ENCODE measurements at places on chromosomes 6 and 20.

DNA sequence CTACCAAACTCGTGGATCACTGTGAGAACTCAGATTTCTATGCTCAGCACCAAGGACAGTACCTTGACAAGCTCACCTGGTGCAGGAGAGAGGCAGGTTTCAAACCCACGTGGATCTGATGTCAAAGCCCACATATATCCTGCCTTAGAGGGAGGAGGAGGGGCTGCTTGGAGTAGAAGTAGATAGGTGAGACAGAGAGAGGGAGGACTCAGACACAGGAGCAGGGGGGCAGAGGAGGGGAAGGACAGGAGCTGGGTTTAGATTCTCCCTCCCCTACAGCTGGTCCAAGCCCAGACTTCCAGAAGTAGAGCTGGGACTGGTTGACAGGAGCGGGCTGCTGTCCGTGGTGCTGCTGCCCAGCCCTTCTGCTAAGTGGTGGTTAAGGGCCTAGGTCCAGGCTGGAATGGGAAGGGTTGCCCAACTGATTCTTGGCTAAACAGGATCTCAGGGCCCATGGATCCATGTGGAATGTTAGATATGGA lies 77.5 kb downstream of the CDH22 start:
- DNase-seq: peak; percentile 50

- DNase-seq: no peak
Measured at GRCh38 chr6:149529650-149530049, 16.2 kb downstream of the PPIL4 start.

DNA sequence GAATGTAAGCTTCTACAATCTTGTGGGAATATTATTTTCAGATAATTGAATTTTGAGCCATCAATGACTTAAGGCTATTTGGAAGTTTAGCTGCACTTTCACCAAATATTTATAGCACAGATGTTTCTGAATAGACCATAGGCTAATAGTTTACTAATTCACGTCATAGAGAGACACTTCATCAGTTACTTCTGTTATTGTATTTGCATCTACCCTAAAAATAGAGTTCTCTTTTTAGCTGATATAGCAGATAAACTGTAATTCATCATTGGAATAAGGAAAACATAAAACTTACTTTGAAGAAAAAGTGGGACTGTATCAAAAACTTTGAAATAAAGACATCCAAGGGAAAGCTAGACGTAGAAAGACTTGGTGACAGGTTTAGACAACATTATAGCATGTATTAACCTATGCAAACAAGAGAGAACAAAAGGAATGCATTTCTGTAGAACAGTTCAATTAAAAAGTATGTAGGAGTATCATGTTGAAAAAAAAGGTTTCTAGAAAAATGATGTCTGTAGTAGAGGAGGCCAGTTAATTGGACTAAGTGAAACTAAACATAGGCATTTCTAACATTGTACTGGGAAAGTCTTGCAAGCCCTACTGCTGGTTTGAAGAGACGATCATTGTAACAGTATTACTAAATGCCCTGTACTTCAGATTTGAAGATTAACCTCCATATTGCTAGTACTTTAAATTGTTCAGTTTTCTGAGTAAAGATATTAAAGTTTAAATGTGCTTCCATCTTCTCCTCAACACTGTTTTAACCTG lies 123.3 kb downstream of the ZFAND3 start:
- DNase-seq: no peak

DNA sequence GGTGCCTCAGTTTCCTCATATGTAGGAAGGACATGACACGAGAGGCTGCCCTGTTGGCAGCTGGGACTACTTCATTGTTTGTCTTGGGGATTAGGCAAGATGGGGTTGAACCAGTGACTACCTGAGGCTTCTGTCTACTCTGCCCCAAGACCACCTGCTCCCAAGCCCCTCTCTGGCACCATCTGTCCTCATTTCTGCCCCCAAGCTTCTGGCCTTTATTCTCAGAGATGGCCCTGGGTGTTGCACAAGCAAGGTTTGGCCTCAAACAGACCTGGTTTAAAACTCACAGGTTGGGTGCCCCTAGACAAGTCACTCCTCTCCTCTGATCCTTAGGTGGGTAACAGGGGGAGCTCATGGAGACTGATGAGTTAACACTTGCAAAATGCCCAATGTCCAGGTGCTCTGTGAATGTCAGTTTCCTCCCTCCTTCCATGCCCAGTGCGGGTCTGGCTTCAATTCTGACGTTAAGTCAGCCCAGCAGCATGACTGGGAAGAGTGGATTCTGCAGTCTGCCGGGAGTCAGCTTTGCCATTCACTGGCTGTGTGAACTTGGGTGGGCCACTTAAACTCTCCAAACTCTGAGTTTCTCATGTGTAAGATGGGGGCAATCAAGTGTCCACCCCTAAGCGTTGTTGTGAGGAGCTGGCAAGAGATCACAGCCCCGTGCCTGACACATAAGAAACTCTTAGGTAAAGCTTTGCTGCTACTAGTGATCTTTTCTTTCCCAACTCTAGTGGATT lies 84.5 kb upstream of the TOX2 start:
- DNase-seq: no peak

GRCh38 chr20:59044796-59045195 lies 2.2 kb upstream of the PRELID3B start:
- DNase-seq: no peak

DNA sequence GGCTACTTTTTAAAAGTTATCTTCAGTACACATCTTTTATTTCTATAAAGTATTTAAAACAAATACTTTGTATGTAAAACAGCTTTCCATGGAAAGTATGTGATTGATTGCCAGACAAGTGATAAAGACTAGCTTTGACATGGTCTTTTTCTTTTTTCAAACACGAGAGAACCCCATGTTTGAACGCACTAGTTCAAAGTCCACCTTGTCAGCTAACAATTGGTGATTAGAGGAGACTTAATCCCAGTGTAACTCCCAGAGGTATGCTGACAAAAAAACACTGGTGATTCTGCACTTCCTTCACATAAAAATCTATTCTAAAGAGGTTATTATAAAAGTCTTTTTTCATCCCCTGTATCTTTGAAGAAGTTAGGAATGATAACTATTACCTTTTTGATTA lies 438.1 kb downstream of the GJA1 start:
- DNase-seq: no peak

DNA sequence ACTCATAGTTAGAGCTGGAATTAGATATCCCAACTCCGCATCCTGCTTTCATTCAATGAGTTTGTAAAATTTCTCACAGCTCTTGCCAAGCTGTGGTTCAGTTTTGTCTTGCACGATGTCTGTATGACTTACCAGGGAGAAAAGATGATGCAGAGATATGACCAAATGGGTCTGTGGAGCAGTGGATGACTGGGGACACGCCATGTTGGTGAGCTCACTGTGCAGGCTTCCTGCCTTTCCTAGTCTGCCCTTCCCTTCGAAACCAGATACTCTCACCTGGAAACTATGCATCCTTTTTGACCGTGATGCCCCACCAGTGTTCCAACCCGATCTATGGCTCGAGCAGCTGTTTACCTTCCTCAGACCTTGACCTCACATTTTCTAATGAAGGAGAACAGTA lies 262.7 kb upstream of the BMP2 start:
- DNase-seq: no peak

DNA sequence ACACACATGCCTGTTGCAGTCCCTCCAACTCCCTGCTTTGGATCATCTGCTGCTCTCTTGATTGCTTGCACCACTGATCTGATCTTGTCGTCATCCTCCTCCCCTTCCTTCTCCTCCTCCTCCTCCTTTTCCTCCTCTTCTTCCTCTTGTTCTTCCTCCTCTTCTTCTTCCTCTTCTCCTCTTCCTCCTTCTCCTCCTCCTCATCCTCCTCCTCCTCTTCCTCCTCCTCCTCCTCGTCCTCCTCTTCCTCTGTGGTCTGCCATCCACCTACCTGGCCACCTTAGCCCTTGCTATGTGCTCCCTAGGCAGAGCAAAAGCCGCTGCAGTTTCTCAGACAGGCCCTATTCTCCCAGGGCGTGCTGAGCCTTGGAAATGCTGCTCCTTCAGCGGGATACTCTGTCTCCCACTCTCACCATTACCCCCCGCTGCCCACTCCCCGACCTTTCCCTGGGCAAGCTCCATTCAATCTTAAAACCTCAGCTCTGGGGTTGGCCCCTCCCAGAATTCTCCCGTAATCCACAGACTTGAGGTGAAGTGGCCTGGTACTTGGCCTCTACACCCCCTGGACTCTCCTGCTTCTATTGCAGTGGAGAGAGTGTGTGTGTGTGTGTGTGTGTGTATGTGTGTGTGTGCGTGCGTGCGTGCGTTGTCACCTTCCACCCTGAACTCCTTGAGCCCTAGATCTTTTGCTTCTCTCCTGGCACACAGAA lies 105.0 kb downstream of the SASH1 start:
- no peak for DNase-seq

GRCh38 chr6:119285908-119286625 lies 63.5 kb downstream of the MAN1A1 start:
- peak; percentile 64 for DNase-seq

GRCh38 chr20:474581-474980 lies 12.2 kb upstream of the TBC1D20 start:
- no peak for DNase-seq

GRCh38 chr6:74645108-74645849 lies 560.6 kb downstream of the COL12A1 start:
- DNase-seq: no peak

- DNase-seq: peak; percentile 72
Measured at GRCh38 chr6:31972709-31973350, 892 bp upstream of the DXO start.

GRCh38 chr20:37687478-37687805 lies 6.4 kb upstream of the CTNNBL1 start:
- DNase-seq: no peak

DNA sequence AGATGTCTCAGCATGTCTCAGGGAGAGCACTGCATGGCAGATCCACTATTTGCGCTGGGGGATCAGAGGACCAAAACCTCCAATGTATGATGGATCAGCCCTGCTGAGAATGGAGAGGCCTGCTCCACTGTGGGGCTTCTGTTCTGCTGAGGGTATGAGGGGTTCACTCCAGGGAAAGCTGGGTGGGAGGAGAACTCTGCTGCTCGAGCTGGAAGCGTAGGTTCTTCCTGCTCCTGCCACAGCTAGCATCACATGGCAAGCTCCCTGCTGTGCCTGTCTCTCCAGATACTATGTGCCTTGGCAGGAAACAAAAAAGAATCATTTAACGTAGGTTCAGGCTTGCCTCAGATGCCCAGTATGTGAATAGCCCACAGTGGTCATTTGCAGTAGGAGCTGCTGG lies 105.8 kb downstream of the EPM2A start:
- DNase-seq: no peak

GRCh38 chr6:122063076-122063475 lies 336.4 kb upstream of the HSF2 start:
- no peak for DNase-seq

DNA sequence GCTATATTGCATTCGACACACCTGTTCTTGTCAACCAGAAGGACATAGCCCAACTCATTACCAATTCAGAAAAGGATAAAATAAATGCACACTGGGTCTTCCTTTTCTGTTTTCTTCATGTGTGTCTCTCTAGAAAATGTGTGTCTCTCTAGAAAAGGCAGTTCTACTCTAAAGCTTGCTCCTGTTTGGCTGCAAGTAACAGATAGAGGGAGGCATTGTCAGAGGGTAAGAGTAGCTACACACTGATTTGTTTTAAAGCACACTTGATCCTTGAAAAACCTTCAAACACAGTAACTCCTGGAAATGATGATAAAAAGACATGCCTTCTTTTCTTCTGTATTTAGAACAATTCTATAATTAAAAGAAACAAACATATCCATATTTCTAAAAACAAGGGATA lies 21.3 kb downstream of the GRM1 start:
- no peak for DNase-seq

DNA sequence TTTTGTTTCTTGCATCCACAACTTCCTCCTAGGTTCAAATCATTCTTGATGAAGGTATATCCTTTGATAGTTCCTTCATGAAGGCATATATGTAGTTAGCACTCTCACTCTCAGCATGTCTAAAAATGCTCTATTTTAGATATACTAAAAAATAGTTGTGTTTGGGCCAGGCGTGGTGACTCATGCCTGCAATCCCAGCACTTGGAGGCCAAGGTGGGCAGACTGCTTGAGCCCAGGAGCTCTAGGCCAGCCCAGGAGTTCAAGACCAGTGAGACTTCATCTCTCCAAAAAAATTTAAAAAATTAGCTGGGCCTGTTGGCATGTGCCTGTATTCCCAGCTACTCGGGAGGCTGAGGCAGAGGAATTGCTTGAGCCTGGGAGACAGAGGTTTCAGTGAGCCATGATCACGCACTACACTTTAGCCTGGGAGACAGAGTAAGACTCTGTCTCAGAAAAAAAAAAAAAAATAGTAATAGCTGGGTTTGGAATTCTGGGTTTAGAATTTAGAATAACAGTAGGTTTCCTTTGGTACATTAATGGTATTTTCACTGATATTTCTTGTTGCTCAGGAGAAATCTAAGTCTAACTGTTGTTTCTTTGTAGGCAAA lies 7.0 kb downstream of the SERAC1 start:
- peak; percentile 48 for DNase-seq

- no peak for DNase-seq
Measured at GRCh38 chr6:143087856-143088255, 27.2 kb downstream of the AIG1 start.

DNA sequence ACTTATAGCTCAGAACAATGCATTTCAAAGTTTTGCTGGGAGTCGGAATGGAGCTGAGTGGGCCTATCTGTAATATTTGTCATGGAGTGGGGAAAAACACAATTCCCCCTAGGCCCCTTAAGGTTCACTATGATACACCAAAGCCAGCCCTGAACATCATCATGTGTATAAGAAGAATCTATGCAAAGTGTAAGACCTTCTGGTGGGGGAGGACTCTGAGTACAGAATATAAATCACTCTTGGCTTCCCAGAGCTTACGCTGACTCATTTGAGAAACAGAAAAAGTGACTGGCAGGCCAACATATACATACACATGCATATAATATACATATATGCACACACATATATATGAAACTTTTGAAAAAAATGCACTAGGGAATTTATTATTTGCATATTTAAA lies 54.1 kb upstream of the UBR2 start:
- DNase-seq: no peak

DNA sequence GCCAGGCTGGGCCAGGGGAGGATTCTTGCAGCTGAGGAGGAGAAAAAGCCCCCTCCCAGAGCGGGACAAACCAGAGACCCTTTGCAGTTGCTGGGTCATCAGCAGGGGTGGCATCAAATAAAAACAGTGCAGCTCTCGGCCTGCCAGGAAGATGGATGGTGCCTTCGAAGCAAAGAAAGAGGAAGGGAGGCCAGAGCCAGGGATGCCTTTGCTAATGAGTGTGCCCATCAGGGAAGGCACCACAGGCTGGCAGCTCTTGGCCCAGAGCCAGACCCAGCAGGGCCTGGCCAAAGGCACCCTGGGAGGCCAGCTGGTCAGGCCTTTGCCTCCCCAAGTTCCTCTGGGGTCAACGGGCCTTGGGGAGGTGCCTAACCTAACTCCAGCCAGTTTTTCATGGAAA lies 26.3 kb upstream of the ZNF318 start:
- no peak for DNase-seq

All from cardiac fibroblast (primary cell).